ENCODE measurements at places on chromosomes 2 and 18.

DNA sequence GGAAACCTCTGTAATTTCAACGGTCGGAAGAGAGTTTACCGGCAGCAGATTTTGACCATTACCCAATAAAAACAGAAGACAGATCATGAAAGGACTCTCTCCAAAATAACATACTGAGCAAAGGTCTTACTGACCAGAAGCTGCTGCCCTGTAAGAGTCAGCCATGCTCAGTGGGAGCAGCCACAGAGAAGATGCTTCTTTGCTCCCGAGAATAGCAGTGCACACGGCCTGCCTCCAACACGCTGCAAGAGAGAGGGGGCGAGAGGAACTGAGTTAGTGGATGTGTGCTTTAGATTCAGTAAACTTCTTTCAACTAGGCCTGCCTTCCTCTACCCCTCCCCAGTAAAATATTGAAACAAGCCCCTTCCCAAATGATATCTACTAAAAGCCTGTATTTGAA lies 103.7 kb downstream of the NCK2 start:
- no peak for DNase-seq

- no peak for DNase-seq
These were observed 29.4 kb upstream of the NOTO start for GRCh38 chr2:73172963-73173362.

DNA sequence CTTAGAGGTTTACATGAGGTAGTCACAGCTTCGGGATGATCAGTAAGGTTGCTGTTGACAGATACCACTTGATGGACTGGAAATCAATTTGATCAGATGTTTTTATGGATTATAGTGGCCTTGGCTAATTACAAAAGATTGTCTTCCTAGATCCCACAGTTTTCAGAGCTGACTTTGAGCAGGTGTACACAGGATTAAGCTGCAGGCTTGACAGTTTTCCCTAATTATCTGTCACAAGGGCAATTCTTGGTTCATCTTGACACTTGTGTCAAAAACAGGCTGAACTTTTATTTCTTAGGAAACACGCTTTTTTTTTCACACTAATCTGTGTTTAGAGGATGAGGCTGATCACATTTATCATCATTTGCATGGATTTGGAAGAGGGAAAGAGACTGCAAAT lies 824.0 kb upstream of the PIK3C3 start:
- DNase-seq: no peak

DNA sequence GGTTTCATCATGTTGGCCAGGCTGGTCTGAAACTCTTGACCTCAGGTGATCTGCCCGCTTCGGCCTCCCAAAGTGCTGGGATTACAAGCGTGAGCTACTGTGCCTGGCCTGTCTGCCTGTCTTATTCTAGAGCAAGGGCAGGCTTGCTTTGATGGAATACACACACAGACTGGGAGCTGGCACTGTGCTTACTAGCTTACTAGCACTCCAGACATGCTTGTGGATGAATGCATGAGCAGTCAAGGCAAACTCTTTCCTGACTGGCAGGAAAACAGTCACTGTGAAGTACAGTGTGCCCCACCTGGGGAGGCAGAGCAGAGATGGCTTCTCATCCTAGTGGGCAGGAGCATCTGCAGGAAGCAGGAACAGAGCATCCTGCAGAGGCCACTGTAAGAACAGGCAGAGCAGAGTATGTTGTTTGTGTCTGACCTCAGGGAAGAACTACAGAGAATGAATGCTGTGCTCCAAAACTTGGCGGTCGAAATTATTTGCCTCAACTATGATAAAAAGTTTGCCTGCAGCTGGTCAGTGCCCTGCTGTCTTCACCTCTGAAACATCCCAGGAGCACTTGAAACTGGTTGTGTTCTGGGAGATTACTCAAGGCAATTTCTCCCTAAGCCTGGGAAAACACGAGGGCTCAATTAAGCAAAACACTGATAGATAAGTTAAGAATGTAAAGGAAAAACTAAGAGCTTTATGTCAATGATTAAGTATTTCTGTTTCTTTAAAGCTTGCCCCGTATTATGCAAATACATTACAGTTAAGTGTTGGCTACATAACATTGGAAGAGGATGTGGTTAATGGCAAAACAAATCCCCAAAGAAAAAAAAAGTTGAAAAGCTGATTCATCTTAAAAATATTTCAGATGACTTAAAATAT lies 102.4 kb downstream of the VAPA start:
- no peak for DNase-seq

DNA sequence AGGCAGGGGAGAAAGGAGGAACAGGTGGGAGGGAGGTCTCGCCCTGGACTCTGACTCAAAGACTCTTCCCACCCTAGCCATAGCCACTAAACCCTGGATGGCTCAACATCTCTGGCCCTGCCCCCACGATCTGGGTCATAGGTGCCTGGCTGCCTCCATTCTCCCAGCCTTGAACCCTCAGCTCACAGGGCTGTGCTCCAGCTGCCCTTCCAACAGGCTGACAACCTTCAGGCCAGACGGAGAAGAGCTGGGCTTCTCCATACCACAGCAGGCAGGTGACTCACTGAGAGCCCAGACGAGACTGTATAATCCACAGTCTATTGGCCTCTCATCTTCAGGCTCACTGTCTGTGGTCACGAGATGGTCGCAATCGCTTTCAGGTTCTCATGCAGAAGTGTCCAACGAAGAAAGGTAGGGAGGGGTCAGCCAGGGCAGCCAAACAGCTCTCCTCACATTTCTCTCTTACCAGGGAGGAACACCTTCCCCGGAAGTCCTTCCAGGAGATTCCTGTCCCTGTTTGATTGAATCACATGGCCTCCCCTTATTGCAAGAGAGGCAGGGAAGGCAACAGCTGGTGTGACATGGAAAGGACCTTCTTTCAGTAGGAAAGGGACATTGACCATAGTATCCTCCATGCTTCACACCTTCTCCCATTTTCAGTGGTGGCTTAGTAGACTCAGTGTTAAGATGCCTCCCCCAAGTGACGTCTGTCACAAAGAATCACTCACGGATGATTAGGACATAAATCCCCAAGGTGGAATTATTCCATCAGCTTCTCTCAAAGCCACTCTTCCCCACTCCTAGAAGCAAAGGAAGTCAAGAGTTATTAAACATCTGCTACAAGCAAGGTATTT lies 100.1 kb downstream of the MRO start:
- no peak for DNase-seq

- DNase-seq: no peak
These were observed 69.3 kb downstream of the GLI2 start for GRCh38 chr2:120805011-120805410.

DNA sequence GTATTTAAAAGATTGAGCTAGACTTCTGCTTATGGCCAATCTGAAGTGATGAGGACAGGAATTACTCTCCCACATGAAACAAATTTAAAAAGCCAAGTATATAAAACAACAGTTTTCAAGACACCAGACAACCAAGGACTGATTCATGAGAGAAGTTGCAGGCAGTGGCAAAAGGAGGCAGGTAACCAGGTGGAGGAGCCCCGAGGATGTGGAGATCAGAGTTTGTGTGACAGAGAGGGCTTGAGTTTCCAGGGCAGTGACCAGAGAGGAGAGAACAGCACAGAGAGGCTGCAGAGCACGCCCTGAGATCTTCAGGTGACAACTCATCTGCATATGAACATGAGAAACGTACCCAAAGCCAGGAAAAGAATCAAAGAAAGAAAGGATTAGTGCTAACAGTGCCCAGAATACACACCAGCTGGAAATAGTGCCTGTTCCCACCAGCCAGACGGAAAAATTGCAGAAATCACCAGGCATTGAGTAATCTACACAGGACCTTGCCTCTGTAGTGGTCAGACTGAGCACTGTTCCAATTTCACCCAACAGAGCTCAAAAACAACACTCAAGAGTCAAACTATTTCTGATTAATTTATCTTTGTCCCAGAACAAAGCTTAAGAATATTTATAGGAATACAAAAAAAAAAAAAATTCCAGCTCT lies 173.1 kb downstream of the SEPTIN10 start:
- DNase-seq: no peak

- DNase-seq: no peak
These were observed 13.7 kb downstream of the CYB5A start for GRCh38 chr18:74278058-74278457.

DNA sequence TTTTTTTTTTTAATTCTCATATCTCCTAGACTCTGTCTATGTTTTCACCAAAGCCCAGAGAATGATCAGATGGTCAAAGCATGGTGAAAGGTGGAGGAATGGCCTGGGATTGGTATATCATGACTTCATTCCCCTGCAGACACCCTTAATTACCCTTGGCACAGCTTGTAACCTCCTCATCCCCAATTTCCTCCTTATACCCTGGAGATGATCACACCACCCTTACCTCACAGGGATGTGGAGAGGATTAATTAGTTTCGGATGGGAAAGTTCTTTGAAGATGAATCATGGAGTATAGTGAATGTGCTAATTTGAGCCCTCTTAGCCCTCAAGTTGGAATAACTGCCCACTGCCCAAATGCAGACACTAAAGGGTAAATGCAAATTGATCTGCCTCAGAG lies 138.0 kb upstream of the LYPD6 start:
- DNase-seq: no peak

DNA sequence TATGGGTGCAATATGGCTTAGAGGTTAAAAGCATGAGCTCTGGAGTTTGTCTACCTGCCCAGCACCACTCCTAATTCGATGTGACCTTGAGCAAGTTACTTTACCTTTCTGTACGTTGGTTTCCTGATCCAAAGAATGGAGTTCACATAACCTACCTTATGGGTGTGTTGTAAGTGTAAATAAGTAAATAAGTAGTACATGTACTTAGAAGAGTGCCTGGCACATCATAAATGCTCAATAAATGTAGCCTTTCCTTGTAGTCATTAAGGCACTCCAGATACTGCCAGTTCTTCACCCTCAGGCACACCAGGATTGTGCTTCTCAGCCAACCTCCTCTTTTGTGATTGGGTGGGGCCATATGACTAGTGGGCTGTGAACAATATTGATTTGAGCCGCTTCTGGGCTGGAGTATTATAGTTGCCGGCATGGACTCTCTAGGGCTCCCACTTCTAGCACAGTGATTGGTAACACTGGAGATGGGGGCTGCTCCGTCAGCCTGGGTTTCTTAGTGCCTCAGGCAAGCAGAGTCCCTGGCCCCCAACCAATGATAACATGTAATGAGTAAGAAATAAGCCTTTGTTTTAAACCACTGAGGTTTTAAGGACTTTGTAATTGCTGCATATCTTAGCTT lies 101.7 kb upstream of the NOSTRIN start:
- no peak for DNase-seq

DNA sequence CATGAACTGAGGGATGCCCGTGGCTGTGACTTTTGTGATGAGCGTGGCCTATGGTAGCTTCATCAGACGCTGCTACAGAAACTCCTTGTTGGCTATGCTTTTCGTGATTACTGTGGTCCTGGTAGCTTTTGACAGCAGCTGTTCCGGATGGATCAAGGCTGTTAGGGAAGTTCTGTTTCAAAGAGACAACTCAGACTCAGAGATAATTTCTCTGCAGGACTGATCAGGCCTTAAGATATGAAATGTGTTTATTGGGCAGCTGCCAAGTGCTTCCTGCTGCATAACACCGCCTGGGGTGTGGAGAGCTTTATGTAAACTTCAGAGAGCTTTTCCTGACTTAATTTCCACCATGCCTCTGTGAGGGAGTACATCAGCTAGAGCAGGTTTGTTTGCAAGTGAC lies 243.8 kb downstream of the TSN start:
- no peak for DNase-seq

DNA sequence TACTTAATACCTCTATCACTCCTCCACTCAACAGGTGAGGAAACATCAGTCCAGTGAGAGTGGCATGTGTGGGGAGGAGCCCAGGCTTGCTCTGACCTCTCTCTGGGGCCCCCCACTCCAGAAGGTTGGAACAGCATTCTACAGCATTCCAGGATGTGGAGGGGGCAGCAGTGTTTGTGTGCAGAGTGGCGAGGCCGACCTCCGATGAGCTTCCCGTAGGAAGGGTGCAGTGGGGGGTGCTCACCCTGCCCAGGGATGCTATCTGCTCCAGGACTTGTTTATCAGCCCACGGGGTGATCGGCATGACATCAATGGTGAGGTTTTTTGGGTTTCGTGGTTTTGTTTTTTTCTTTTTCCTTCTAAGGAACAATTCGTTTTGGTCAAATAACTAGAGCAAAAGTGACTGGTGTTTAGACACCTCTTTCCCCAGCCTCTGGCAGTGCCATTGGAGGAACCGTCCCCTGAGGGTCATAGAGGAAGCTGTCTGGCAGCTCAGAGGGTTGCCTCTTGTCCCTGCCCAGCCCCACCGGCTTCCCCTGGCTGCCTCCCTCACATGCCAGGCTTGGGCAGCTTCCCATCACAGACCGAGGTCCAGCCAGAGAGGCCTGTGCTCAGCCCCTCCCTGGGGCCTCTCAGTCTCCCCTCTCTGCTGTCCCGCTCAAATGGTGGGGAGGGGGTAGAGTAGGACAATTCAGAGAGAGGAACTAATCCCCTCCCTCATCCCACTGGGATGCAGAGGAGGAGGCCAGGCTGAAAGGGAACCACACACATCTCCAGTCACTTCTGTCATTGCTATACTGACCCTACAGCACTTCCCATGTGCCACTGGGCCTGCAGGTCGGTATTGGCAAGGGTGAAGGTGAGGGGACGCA lies 96.5 kb downstream of the ZFP36L2 start:
- no peak for DNase-seq

- no peak for DNase-seq
These were observed 2.6 kb upstream of the ACAA2 start for GRCh38 chr18:49815927-49816326.

DNA sequence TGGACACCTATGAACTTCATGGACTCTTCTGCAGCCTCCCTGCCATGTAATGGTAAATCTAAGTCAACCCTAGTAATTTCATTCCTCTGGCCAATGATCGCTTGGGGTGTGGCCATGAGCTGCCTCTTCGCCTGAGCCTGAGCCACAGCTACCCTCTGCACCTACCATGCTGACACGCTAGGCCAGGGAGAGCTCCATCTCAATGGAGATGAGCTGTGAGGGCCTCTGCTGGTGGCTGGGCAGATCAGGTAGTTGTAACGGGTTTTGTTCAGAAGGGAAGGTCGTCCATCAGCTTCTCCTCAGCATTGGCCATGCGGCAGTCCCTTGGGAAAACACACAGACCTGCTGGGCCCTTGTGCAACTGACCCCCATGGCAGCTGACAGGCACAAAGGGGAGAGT lies 24.4 kb downstream of the MPHOSPH10 start:
- DNase-seq: no peak

DNA sequence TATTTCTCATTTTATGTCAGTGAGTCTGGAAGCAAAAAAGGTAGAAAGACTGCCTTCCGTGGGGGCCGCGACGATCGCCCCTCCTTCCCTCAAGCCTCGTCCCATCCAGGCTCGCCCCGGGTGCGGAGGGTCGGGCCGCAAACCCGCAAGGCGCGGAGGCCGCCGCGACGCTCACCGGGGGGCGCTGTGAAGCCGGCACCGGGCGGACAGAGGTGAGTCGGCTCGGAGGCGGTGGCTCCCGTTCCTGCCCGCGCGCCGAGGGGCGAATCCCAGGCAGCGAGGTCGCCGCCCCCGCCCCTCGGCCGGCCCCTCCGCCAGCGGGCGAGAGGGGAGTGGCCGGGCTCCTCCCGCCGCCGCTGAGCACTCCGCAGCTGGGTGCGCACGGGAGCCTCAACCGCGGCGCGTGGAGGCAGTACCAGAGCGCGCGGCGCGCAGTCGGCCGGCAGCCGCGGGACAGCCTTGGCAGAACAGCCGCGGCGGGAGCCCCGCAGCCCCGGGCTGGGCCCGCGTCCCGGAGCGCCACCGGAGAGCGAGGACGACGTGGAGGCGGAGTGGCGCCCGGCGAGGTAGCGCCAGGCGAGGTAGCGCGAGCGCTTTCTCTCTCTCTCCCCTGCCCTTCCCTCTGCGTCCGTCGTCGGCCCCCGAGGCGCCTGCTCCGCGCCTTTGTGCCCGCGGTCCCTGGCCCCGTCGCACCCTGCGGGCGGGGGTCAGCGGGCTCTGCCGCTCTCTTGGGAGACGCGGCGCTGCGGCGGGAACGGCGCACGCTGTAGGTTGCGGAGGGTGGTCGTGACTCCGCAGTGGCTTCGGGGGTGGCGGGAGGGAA lies at the start of gene MYO1B:
MYO1B (plus strand) TSS at position 359 of the 823 bp plus-strand sequence. CDS start 31,492 bp downstream, outside the sequence.
- no peak for DNase-seq

GRCh38 chr18:9867071-9867594 lies 18.6 kb upstream of the TXNDC2 start:
- DNase-seq: no peak

Measured in cerebellar nuclear complex (tissue), 1 donor.